ENCODE measurements at places on chromosomes 6 and 20. TPM values are rescaled to one million over a fixed set of nuclear protein-coding genes. Genes with fewer than 3 reads are reported as not detected.
A peak's percentile ranks its signal among the peaks of the same experiment; 100 is the strongest.

GRCh38 chr6:37985355-37985754 lies 165.8 kb downstream of the ZFAND3 start:
- no peak for DNase-seq

DNA sequence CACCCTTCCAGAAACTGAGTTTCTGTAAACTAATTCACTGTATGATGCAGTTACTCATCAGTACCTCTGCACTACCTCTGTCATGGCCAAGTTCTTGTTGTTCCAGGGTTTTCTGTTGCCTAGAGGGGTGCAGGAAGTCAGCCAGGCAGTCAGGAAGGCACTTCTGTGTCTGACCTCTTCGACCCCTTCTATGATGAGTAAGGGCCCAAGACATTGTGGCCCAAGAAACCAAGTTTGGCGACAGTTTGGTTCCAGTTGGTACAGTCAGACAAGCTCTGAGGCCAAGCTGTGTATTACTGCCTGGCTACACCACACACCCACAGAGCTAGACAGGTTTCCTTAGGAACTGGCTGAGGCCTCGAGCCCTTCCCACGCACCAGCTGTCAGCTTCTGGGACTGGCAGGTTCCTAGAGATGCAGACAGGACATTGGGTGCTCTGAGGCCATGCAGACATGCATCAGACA lies 41.2 kb downstream of the TRAF3IP2 start:
- peak; percentile 16 for DNase-seq

- no peak for DNase-seq
Measured at GRCh38 chr20:58306421-58307261, 2.9 kb upstream of the RAB22A start.

- no peak for DNase-seq
Measured at GRCh38 chr6:53058388-53059195, 6.6 kb upstream of the FBXO9 start.

The OXT gene
- total RNA-seq, result not detected

The GGTLC1 gene
- total RNA-seq, result 0.43 TPM

The PAK5 gene
- total RNA-seq, result not detected

The TRIM15 gene
- total RNA-seq, result not detected

The SLC35D3 gene
- total RNA-seq, result not detected

All from PC-9 (cell line).